NCI-H1694 treated with DMSO at 0.1 percent for 48 hours (cell line): ENCODE measurements at places on chromosomes 12 and 14.

DNA sequence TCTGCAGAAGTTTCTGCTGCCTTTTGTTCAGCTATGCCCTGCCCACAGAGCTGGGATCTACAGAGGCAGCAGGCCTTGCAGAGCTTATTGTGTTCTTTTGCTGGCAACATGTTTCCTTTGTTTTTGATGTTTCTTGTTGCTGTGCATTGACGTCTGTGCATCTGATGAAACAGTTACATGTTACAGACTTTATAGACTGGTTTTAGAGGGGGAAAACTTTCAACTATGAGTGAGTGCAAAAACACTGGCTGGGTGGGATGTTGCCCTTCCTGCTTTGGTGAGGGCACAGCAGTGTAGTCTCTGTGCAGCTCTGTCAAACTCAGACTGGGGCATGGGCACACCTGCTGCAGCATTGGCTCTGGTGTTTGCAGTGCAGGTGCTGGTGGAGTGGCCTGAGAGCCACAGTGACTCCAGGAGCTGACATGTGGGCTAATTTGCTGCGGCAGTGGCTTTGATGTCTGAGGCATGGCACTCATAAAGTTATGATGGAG, 26.9 kb downstream of the CLEC6A start:
- no peak for DNase-seq

DNA sequence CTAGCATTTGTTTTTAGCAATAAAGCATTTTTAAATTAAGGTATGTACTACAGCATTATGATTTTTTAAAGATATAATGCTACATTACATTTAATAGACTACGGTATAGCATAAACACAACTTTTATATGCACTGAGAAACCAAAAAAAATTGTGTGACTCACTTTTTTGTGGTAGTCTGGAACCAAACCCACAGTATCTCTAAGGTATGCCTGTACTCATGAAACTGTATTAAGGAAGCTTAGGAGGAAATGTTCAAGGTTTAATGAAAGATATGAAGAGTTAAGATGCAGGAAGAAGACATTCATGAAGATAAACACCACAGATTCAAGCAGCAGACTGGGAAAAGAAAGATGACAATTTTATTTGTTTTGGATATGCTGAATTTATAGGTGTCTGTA, 51.7 kb downstream of the PPP1R12A start:
- no peak for DNase-seq

DNA sequence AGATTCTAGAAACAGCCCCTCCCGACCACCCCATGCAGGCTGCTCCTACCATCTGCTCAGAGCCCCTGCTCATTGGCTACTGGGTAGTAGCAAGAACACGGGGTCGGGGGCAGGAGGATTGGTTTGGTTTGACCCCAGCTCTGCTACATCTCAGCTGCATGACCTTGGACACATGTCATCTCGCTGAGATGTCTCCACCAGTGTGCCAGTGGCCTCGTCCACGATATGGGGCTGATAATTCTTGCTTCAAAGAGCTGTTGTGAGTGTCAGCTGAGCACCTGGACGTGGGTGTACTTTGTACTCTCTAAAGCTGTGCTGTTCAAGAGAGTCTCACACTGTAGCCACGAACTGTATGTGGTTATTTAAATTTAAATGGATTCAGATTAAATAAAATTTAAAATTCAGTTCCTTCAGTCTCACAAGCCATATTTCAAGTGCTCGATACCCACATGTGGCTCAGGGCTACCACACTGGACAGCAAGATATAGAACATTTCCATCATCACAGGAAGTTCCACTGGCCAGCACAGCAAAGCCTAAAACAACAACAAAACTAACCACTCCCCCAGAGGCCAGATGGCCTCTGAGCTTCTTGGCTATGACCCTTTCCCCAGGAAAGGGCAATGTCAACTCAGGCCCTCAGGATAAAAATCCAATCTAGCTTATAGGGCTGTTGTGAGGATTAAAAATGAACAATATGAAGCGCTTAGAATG, 18.6 kb downstream of the LTBP2 start:
- DNase-seq, result no peak

DNA sequence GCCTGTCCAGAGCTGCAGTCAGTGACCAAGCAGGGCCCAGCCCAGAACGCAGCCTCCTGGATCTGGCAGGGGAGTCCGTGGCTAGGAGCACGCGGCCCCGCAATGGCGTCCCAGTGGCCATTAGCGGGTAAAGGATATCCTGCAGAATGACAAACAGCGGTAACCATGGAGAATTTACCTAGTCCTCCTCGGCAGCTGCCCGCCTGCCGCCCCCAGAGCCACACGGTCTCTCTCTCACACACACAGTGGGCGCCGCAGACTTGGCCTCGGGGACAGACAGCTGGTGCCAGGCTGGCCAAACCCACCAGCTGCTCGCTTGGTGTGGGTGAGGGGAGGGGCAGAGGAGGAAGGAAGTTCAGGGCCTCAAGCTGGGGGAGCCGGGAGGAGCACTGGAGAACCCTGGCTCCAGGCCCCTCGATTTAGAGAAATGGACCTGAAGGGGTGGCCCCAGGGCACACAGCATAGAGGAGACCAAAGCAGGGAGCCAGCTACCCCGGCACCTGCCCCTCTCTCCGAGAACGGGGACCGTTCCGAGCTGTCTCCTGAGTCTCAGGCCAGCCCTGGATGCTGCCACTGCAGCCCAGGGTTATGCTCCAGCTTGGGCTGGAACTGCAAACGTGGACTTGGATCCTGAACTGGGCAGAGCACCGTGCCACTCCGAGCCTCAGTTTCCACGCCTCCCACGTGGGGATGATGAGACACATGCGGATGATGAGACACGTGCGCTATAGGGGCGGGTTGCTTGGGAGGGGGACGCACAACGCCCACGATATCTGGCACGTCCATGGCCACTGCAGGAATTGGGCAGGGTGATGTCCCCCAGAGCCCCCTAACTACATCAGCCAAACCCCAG, 3.4 kb downstream of the CDK2AP1 start:
- DNase-seq, result peak; percentile 60

GRCh38 chr14:68551045-68551683, 241.7 kb downstream of the ZFP36L1 start:
- no peak for DNase-seq

DNA sequence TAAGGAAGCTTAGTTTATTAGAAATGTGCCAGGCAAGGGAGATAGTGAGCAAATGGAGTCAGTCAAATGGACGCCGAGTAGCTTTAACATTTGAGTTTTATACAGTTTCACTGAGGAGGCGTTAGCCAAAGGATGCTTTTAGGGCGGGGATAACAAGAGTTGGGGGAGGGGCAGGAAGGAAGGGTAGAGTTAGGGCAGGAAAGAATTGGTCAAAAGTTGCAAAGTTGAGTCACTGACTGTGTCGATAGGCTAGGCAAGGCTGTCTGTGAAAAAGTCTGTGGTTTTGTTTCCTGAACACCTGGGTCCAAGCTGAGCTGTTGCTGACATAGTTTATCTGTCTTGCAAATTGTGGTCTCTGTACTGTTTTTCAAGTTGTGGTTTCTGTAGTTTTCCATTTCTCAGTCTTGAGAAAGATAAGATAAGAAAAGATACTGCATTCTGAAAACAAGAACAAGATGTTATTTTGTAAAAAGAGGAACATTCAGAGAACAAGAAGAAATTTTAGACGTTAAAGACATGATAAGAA, 62.6 kb upstream of the RESF1 start:
- no peak for DNase-seq

DNA sequence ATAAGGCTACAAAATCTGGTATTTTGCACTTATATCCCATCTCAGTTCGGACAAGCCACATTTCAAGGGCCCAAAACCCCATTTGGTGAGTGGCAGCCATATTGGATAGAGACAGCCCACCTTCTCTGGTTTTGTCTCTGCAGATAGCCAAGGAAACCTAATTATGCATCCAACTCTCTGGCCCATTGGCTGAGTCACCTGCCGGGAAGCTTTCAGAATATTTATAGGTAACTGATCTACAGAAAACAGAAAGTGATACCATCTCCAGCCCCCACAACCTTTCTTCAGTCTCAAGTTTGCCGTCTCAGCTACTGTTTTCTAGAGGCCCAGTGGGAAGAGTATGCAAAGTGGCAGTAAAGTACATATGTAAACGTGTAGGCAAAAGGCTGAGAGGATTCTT, 33.7 kb upstream of the PPP1CC start:
- DNase-seq, result no peak

DNA sequence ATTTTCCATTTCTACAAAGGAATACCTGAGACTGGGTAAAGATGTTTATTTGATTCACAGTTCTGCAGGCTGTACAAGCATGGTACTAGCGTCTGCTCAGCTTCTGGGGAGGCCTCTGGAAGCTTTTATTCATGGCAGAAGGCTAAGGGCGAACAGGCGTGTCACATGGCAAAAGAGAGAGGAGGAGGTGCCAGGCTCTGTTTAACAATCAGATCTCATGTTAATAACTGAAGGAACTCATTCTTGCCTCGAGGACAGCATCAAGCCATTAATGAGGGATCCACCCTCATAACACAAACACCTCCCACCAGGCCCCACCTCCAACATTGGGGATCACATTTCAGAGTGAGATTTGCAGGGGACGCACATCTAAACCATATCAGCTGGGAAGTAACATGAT, 36.0 kb downstream of the PRB3 start:
- DNase-seq, result no peak

- peak; percentile 5 for DNase-seq
These were observed 578.6 kb downstream of the RERGL start for GRCh38 chr12:17511369-17511768.

GRCh38 chr14:81430235-81430634, 30.1 kb upstream of the STON2 start:
- DNase-seq, result no peak

- DNase-seq, result no peak
These were observed 330.9 kb downstream of the TMEM121 start for GRCh38 chr14:105857220-105857825.

GRCh38 chr14:105060751-105061427, 4.3 kb downstream of the GPR132 start:
- DNase-seq, result no peak

- no peak for DNase-seq
These were observed 22.4 kb upstream of the ANKLE2 start for GRCh38 chr12:132783917-132784531.

DNA sequence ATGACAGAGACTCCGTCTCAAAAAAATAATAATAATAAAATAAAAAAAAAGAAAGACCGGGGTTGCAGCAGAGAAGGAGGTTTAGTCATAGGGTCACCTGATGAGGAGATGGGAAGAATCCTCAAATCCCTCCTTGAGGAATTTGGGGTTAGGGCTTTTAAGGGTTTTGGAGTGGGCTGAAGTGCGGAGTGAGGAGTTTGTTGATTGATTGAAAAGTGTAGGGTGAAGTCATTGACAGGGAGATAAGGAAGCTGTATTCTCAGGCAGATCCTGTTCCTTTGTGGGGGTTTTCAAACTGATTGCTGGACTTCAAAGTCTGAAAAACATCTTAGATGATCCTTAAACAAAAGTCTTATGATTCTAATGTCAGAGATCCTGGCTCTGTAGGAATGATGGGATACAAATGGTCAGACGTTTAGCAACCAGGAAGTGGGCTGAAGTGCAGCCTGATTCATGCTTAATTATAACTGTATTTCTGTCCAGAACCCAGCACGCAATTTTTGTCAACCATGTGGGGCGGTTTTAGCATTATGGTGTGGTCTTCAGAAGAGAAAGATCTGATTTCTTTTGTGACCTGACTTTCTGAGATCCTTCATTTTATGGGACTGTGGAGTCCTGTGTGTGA, 16.0 kb downstream of the FNTB start:
- DNase-seq, result no peak

DNA sequence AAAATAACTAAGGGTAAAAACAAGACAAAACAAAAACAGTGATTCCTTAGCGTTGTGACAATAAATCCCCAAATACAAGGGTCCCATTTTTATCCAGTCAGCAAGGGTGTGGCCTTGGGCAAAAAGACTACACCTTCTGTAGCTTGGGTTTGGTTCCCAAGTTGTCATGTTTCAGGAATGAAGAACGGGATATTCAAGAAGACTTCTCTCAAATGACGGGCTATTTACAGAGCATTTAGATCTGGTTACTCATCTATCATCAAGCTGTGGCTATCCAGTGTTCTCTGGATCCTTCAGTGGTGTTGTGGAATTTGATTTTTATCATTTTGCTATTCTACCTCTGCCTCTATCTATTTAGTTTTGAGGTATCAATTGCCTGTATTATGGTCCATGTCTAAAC, 219.7 kb downstream of the SLC25A21 start:
- no peak for DNase-seq
